ENCODE measurements at places on chromosomes 13 and 19. TPM values are rescaled to one million over a fixed set of nuclear protein-coding genes. Genes with fewer than 3 reads are reported as not detected.

FAM83E gene
- 0.15 TPM for total RNA-seq

DENND1C gene
- total RNA-seq = 0.25 TPM

KIR2DL3 gene
- not detected for total RNA-seq

SIAH3 gene
- not detected for total RNA-seq

SYDE1 gene
- total RNA-seq = 20.2 TPM

GJB2 gene
- total RNA-seq = 1.0 TPM

TYROBP gene
- total RNA-seq = not detected

CYP4F11 gene
- 5.2 TPM for total RNA-seq

CD22 gene
- 1.2 TPM for total RNA-seq

SHISA2 gene
- not detected for total RNA-seq

FUT2 gene
- not detected for total RNA-seq

SIGLECL1 gene
- total RNA-seq = not detected

EDDM13 gene
- total RNA-seq = not detected

PLK5 gene
- total RNA-seq = not detected

PSG7 gene
- not detected for total RNA-seq

ZNF737 gene
- total RNA-seq = not detected

SIGLEC5 gene
- not detected for total RNA-seq

SBK3 gene
- 1.5 TPM for total RNA-seq

PPP1R13L gene
- 44.9 TPM for total RNA-seq

CEACAM7 gene
- total RNA-seq = 0.03 TPM

SHC2 gene
- total RNA-seq = 0.77 TPM

EML2 gene
- 26.4 TPM for total RNA-seq

PCDH9 gene
- 5.6 TPM for total RNA-seq

NEK3 gene
- 6.4 TPM for total RNA-seq

ZNF587B gene
- 10.8 TPM for total RNA-seq

ZNF677 gene
- not detected for total RNA-seq

ERICH4 gene
- total RNA-seq = not detected

PDE4A gene
- total RNA-seq = 4.2 TPM

DCAF15 gene
- total RNA-seq = 19.6 TPM

CCDC122 gene
- total RNA-seq = 1.7 TPM

ADGRE3 gene
- total RNA-seq = not detected

CDC34 gene
- total RNA-seq = 67.9 TPM

CHERP gene
- 30.4 TPM for total RNA-seq
